ENCODE measurements at places on chromosomes 2 and 18.

DNA sequence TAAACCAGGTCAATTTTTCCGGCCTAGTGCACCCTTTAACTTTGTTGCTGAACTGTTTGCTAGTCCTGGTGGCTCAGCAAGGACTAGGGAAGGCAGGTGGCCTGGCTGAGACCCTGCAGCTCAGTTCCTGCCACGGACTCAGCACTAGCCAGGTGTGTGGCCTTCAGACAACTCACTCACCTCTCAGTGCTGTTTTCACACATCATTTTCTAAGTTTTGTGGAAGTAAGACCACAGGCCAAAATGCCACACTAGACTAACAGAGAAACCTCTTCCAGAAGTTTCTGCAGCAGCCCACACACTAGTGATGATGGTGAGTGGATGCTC is 65.9 kb upstream of the SLC1A4 start:
- no peak for DNase-seq

- DNase-seq = no peak
Observed at GRCh38 chr2:77629539-77629938, 107.4 kb upstream of the LRRTM4 start.

GRCh38 chr2:186588421-186588820 is 1.4 kb upstream of the ITGAV start:
- no peak for DNase-seq

- DNase-seq = no peak
Observed at GRCh38 chr2:235500761-235501672, 7.2 kb downstream of the AGAP1 start.

GRCh38 chr2:61775956-61776570 is 77.8 kb downstream of the FAM161A start:
- no peak for DNase-seq
